ENCODE measurements at places on chromosomes 12 and 14.

DNA sequence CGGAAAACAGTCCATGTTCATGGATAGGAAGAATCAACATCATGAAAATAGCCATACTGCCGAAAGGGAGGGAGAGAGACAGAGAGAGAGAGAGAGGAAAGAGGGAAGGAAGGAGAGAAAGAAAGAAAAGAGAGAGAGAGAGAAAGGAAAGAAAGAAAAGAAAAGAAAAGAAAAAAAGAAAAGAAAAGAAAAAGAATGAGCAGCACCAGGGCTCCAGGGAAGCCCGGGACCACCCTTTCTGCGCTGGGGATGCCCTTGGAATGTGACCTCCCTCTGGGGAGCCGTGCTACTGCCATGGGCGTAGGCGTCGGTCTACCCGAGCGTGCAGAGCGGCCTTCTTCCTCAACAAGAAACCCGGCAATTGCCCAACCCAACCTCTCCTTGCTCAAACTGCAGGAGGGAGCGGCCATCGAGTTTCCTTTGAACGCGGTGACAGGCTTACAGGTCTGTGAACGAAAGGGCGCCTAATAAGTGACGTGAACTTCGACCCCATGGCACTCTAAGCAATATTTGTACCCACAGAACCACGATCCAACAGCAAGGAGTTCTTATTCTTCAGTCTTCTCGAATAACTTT lies 16.9 kb downstream of the OR6S1 start:
- DNase-seq = peak; percentile 71

DNA sequence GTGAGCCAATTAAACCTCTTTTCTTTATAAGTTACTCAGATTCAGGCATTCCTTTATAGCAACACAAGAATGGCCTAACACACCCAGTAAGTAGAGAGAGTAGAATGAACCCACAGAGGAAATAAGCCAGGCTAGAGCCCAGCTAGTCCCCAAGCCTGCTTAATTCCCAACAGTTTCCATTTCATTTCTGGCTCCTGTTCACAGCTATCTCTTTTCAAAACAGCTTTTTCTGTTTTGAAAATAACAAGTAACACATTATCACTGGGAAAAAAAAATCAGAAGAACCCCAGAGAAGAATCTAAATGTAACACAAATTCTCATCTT lies 69.0 kb downstream of the HSPB8 start:
- DNase-seq = no peak

- peak; percentile 56 for DNase-seq
Measured at GRCh38 chr12:102462795-102463465, 17.4 kb downstream of the IGF1 start.

DNA sequence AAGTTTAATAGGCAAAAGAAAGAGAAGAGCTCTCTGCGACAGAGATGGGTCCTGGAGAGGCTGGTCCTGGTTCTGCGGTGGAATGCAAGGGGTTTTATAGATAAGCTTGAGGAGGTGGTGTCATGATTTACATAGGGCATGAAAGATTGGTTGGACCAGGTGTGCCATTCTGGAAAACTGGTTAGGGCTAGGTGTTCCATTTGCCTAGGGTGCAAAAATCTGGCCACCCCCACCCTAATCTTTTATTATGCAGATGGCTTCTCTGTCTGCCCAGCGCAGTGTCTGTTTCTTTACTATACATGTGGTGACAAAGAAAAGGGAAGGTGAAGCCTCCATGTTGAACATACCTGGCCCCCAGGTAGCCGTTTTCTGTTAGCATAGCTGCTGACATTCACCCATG lies 65.4 kb downstream of the ERC1 start:
- no peak for DNase-seq

DNA sequence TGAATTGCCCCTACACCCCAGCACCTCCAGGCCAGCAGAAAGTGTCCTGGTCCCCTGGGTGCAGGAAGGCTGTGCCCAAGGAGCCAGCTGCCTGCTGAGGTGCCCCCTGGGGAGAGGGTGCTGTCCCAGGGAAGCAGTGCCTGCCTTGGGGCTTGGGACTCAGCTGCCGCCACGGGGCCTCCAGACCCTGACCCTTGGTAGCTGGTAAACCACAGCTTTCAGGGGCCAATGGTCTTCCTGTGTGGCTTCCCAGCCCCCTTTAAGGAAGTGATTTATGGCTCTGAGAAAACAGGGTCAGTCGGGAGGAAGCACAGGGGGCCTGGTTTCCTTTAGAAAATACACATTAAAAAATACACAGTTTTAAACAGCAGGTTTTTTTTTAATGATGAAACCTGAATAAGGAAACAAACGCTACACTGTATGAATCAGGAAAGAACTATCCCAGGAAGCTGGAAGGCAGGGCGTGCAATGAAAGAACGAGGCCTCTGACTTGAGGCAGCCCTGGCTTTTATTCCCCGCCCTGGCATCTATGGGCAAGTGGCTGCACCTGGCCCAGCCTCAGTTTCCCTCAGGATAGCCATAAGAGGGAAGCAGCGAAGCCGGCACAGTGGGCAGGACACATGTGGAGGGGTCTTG lies 40.6 kb upstream of the EML1 start:
- DNase-seq = peak; percentile 79

- DNase-seq = no peak
Measured at GRCh38 chr14:96088074-96088473, 48.9 kb downstream of the C14orf132 start.
